ENCODE measurements at places on chromosomes 5 and 9. TPM values are rescaled to one million over a fixed set of nuclear protein-coding genes. Genes with fewer than 3 reads are reported as not detected.
A peak's percentile ranks its signal among the peaks of the same experiment; 100 is the strongest.

GRCh38 chr9:131062969-131063368 lies 33.4 kb upstream of the AIF1L start:
- no peak overlapping the region for H3K27ac ChIP-seq
- no peaks in the 10 kb centered on the region for H3K27me3 ChIP-seq
- no peaks in the 10 kb centered on the region for H3K36me3 ChIP-seq
- H3K4me3 ChIP-seq, result no peak overlapping the region
- no peaks in the 10 kb centered on the region for H3K4me1 ChIP-seq
- no peak for DNase-seq

DNA sequence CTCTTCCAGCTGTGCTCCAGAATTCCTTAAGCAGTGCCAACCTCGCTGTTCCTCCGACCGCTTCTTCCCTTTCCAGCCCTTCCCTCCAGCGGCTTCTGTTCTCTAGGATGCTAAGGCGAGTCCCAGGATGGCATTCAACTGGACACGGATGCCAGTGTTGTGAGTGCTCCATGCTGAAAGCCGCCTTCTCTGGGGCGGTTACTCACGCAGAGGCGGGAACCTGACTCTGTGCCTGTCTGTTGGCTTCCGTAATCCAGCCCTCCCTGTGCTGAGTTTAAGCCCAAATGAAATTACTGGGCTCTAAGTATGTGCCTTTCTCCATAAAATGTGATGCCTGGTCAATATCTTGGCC lies 20.2 kb downstream of the COL5A1 start:
- H3K36me3 ChIP-seq, result no peaks in the 10 kb centered on the region
- no peak overlapping the region for H3K4me3 ChIP-seq
- H3K4me1 ChIP-seq, result peaks cover 19% of the 10 kb centered on the region

DNA sequence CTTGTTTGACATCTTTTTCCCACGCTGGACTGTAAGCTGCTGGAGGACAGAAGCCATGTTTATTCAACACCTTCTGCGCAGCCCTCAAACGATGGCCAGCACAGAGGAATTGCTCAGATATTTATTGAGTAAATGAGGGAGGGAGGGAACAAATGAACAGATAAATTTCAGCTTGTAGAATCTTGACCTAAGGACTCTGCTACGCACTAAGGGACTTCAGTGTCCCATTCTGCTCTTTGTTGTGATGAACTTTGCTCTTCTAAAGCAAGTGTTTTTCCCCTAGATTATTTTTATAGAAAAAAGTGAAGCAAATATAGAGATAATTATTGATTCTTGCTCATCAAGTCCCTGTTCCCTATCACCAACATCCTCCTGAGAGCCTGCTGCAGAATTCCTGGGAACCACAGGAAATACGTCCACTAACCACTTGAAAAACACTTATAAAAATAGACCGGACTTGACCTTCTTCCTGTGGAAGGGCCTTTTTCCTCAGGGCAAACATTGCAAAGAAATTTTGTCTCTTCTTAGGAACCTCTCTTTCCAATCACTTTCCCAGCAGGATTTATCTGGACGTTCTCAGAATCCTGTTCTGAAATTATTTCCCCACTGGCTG lies 54.9 kb downstream of the FGF1 start:
- no peak overlapping the region for H3K4me3 ChIP-seq
- no peak overlapping the region for H3K27ac ChIP-seq
- H3K27me3 ChIP-seq, result no peaks in the 10 kb centered on the region
- H3K4me1 ChIP-seq, result peaks cover 10% of the 10 kb centered on the region
- DNase-seq, result no peak

DNA sequence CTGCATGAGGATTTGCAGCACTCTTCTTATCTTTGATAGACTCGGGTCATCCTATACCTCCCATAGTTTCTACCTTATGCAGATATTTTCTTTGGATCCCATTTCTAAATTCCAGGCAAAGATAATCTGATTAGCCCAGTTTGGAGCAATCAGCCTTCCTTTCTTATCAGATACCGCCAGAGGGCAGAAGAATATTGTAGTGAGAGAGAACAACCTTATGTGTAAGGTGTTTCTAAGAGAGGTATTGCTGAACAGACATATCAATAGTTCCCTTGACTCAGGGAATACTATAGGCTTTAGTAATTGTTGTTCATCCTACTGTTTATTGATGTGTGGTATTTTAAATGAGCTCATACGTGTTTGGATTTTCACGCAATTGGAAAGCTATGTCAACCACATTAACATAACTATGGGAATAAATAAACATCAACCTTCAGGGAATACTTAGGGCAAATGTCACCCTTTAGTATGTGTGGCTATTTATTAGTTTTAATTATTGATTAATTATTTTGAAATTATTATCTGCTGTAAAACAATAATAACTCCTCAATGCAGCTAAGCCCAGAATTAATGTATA lies 1435.2 kb upstream of the CDH9 start:
- no peaks in the 10 kb centered on the region for H3K4me1 ChIP-seq
- H3K27ac ChIP-seq, result no peak overlapping the region
- DNase-seq, result no peak
- no peaks in the 10 kb centered on the region for H3K36me3 ChIP-seq
- no peaks in the 10 kb centered on the region for H3K27me3 ChIP-seq

GRCh38 chr9:29214154-29214689 lies 1640.9 kb upstream of the C9orf72 start:
- H3K27ac ChIP-seq, result no peak overlapping the region
- DNase-seq, result no peak
- no peaks in the 10 kb centered on the region for H3K36me3 ChIP-seq
- H3K27me3 ChIP-seq, result peaks cover 66% of the 10 kb centered on the region
- H3K4me1 ChIP-seq, result peaks cover 13% of the 10 kb centered on the region

- no peaks in the 10 kb centered on the region for H3K36me3 ChIP-seq
- no peak overlapping the region for H3K27ac ChIP-seq
- H3K27me3 ChIP-seq, result peaks cover 3% of the 10 kb centered on the region
- H3K4me3 ChIP-seq, result no peak overlapping the region
Observed at GRCh38 chr9:96158147-96158546, 143.8 kb downstream of the HSD17B3 start.

- peak overlapping the region; percentile 74 for H3K4me3 ChIP-seq
- peak; percentile 55 for DNase-seq
- peak overlapping the region; percentile 82 for H3K27ac ChIP-seq
- H3K36me3 ChIP-seq, result no peaks in the 10 kb centered on the region
Observed at GRCh38 chr5:119355244-119355638, 578 bp upstream of the TNFAIP8 start.

- peak overlapping the region; percentile 64 for H3K27ac ChIP-seq
- H3K4me3 ChIP-seq, result no peak overlapping the region
- H3K27me3 ChIP-seq, result no peaks in the 10 kb centered on the region
- DNase-seq, result no peak
- peaks cover 7% of the 10 kb centered on the region for H3K36me3 ChIP-seq
Observed at GRCh38 chr9:87515006-87515405, 17.3 kb downstream of the DAPK1 start.

DNA sequence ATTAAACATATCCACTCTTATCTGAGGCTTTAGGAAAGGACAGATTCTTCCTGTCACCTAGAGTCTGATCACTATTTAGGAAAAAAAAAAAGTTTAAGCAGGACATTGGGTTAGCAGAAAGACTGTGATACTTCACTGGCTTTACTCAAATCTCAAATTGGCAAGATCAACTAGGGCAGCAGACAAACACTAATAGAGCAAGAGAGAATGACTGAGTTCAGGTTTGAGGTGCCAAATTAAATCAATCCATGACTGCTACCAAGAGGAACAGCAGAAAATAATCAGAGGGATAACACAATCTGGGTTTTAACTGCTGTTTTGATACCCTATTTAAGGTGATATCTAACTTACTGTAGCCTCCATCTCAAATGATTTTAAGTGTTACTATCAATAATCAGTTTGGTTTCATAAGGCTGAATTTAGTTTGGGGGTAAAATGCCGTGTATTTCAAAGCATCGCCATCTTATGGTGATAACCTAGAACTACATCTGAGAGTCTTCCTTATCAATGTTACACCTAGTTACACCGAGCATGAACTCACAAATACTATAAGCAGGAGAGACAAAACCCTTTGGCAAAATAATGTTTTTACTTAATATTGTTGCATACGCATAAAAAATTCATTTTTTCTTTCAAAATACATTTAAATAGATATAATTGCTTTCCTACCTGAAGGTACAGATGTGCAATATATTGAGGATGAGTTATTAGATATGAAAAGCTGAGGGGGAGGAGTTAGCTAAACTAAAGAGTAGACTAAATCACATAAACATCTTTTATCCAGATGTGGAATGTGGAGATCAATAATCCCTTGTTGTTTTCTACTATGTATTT lies 286.4 kb upstream of the CDH12 start:
- H3K36me3 ChIP-seq, result no peaks in the 10 kb centered on the region
- H3K27ac ChIP-seq, result no peak overlapping the region
- H3K4me1 ChIP-seq, result no peaks in the 10 kb centered on the region
- no peak for DNase-seq

GRCh38 chr9:13586587-13587374 lies 307.3 kb upstream of the MPDZ start:
- H3K36me3 ChIP-seq, result no peaks in the 10 kb centered on the region
- DNase-seq, result no peak
- no peaks in the 10 kb centered on the region for H3K27me3 ChIP-seq
- H3K4me1 ChIP-seq, result peaks cover 9% of the 10 kb centered on the region

GRCh38 chr9:132509928-132510874 lies 72.2 kb upstream of the BARHL1 start:
- peak; percentile 24 for DNase-seq
- no peak overlapping the region for H3K27ac ChIP-seq
- no peaks in the 10 kb centered on the region for H3K36me3 ChIP-seq
- H3K27me3 ChIP-seq, result peaks cover 27% of the 10 kb centered on the region
- no peaks in the 10 kb centered on the region for H3K4me1 ChIP-seq
- no peak overlapping the region for H3K4me3 ChIP-seq

DNA sequence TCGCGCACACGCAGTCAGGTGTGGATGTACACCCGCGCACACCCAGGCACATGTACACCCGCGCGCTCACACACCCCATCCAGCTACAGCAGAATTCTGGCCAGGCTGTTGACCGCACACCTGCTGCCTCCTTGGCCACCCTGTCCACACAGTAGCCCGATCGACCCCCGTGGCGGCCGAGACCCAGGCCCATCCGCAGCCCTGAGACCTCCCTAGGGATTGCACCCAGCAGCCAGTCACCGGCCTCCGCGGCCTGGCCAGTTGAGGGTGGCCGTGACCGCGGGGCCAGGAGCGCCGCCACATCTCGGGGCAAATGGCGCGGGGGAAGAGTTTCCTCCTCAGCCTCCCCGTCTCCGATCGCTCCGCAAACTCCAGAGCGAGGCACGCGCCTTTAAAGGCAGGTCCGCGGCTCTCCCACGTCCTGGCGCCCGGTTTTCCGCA lies 774 bp upstream of the ADAMTS16 start:
- no peak overlapping the region for H3K27ac ChIP-seq
- H3K4me3 ChIP-seq, result peak overlapping the region; percentile 29
- H3K27me3 ChIP-seq, result peaks cover 38% of the 10 kb centered on the region
- H3K4me1 ChIP-seq, result peaks cover 14% of the 10 kb centered on the region
- no peaks in the 10 kb centered on the region for H3K36me3 ChIP-seq
- no peak for DNase-seq

DNA sequence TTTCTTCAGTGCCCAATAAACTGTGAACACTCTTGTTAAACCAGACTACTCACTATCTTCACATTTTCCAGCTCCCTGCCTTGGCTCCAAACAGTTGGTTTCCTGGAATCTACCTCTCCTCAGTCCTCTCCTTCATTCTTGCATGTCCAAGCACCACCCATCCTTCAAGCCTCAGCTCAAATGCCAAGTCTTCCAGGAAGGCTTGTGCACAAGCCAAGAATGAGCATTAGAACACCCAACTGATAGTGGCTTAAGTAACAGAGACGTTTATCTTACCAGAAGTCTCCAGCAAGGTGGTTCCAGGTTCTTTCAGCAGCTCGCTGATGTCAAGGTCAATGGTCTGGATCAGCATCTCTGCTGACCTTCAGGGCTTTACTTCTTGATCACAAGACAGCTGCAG lies 60.1 kb downstream of the PTPDC1 start:
- no peak for DNase-seq
- no peak overlapping the region for H3K4me3 ChIP-seq
- H3K36me3 ChIP-seq, result no peaks in the 10 kb centered on the region
- no peaks in the 10 kb centered on the region for H3K27me3 ChIP-seq

- H3K27ac ChIP-seq, result no peak overlapping the region
- no peaks in the 10 kb centered on the region for H3K36me3 ChIP-seq
- H3K4me1 ChIP-seq, result no peaks in the 10 kb centered on the region
- H3K4me3 ChIP-seq, result no peak overlapping the region
- H3K27me3 ChIP-seq, result peaks cover 6% of the 10 kb centered on the region
Observed at GRCh38 chr5:178090856-178091255, 22.5 kb upstream of the N4BP3 start.

GRCh38 chr5:138945421-138946240 lies 70.5 kb upstream of the LRRTM2 start:
- peaks cover 22% of the 10 kb centered on the region for H3K36me3 ChIP-seq
- H3K4me3 ChIP-seq, result no peak overlapping the region
- H3K4me1 ChIP-seq, result peaks cover 13% of the 10 kb centered on the region
- H3K27me3 ChIP-seq, result no peaks in the 10 kb centered on the region
- no peak for DNase-seq

- no peak overlapping the region for H3K27ac ChIP-seq
- H3K4me3 ChIP-seq, result no peak overlapping the region
- H3K36me3 ChIP-seq, result no peaks in the 10 kb centered on the region
- no peaks in the 10 kb centered on the region for H3K27me3 ChIP-seq
Observed at GRCh38 chr5:36305571-36306326, 4.0 kb upstream of the RANBP3L start.

SMIM33 gene
- total RNA-seq, result not detected

KIF12 gene
- total RNA-seq, result 4.8 TPM

RAB3C gene
- 0.30 TPM for total RNA-seq

IFNW1 gene
- not detected for total RNA-seq

SLC34A3 gene
- total RNA-seq, result not detected

IRX2 gene
- 52.1 TPM for total RNA-seq

All from lower lobe of right lung (tissue), 2 donors.